Left ventricle myocardium inferior (tissue), 1 donor: ENCODE measurements at places on chromosomes 12 and 14.
A peak's percentile ranks its signal among the peaks of the same experiment; 100 is the strongest.

DNA sequence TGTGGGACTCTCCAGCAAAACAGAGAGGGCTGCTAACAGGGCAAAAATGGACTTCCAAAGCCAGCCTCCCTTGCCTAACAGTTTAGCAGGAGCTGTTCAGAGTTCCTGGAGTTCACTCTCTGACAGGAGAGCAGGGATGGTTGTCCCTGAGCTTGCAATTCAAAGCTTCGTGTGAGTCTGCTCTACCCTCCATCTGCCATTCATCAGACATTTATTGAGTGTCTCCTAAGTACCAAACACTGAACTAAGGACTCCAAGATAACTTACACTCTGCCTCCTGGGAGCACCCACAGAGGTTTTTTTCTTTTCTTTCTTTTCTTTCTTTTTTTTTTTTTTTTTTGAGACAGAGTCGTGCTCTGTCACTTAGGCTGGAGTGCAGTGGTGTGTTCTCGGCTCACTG lies 28.7 kb downstream of the RHOF start:
- H3K4me3 ChIP-seq: no peak overlapping the region
- H3K27me3 ChIP-seq: no peaks in the 10 kb centered on the region
- H3K36me3 ChIP-seq: no peaks in the 10 kb centered on the region
- no peak for DNase-seq
- H3K27ac ChIP-seq: no peak overlapping the region

- H3K27me3 ChIP-seq: peaks cover 48% of the 10 kb centered on the region
- H3K4me3 ChIP-seq: no peak overlapping the region
- H3K4me1 ChIP-seq: no peaks in the 10 kb centered on the region
- no peaks in the 10 kb centered on the region for H3K36me3 ChIP-seq
Observed at GRCh38 chr12:117874842-117875434, 93.9 kb downstream of the KSR2 start.

GRCh38 chr12:47616440-47616839 lies 89.4 kb downstream of the RPAP3 start:
- peaks cover 5% of the 10 kb centered on the region for H3K36me3 ChIP-seq
- H3K27me3 ChIP-seq: no peaks in the 10 kb centered on the region
- H3K27ac ChIP-seq: no peak overlapping the region
- no peak for DNase-seq

GRCh38 chr12:264269-264668 lies 1.6 kb upstream of the SLC6A13 start:
- no peak overlapping the region for H3K27ac ChIP-seq
- peaks cover 10% of the 10 kb centered on the region for H3K27me3 ChIP-seq
- no peak overlapping the region for H3K4me3 ChIP-seq
- H3K4me1 ChIP-seq: peaks cover 25% of the 10 kb centered on the region
- no peaks in the 10 kb centered on the region for H3K36me3 ChIP-seq

DNA sequence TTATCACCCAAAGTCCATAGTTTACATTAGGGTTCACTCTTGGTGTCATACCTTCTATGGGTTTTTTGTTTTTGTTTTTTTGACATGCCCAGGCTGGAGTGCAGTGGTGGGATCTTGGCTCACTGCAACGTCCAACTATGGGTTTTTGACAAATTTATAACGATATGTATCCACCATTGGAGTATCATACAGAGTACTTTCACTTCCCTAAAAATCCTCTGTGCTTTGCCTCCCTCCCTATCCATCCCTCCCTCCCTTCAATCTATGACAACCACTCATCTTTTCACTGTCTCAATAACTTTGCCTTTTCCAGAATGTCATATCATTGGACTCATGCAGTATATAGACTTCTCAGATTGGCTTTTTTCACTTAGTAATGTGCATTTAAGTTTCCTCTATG lies 139.0 kb upstream of the CCDC198 start:
- H3K27me3 ChIP-seq: peaks cover 9% of the 10 kb centered on the region
- no peaks in the 10 kb centered on the region for H3K4me1 ChIP-seq
- no peak overlapping the region for H3K4me3 ChIP-seq
- H3K36me3 ChIP-seq: no peaks in the 10 kb centered on the region

GRCh38 chr12:26119391-26119989 lies 5.3 kb downstream of the BHLHE41 start:
- no peaks in the 10 kb centered on the region for H3K36me3 ChIP-seq
- no peak for DNase-seq
- no peaks in the 10 kb centered on the region for H3K27me3 ChIP-seq
- peaks cover 74% of the 10 kb centered on the region for H3K4me1 ChIP-seq

DNA sequence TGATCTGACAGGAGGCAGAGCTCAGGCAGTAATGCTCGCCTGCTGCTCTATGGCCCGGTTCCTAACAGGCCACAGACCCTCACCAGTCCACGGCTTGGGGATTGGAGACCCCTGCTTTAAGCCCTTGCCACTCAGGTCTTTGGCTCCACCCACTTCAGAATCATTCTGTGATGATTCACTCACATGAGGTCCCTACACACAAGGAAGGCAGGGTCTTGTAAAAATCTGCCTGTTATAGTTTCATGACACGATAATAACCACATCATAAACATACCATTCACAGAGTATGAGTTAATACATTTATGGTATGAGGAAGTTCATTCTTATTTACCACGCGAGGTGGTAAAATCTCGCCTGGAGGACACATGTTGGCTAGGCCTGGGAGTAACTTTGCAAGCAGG lies 29.0 kb upstream of the MAX start:
- H3K27ac ChIP-seq: no peak overlapping the region
- H3K4me1 ChIP-seq: peaks cover 4% of the 10 kb centered on the region
- H3K36me3 ChIP-seq: no peaks in the 10 kb centered on the region

DNA sequence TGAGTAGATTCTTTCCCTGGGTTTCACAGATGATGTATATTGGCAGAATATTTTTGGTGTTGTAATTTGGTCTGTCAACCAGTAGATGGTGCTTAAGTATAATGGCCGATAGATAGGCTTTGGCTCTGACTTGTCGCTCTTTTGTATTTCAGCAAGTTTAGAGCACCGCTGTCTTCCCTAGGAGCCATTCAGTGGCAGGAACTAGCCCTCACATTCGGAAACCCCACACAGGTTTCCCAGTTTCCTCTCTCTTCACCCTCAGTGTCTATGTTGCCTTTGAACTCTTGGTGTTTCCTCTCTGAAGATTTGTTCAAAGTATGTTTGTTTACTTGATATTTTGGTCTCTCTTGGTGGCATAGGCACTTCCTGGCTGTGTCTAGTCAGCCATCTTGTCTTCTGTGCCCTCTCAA lies 102.2 kb downstream of the GPHN start:
- DNase-seq: no peak
- H3K27me3 ChIP-seq: no peaks in the 10 kb centered on the region
- H3K36me3 ChIP-seq: no peaks in the 10 kb centered on the region

GRCh38 chr12:8675591-8676036 lies 13.0 kb upstream of the MFAP5 start:
- no peak for DNase-seq
- H3K27me3 ChIP-seq: no peaks in the 10 kb centered on the region
- H3K4me1 ChIP-seq: peaks cover 4% of the 10 kb centered on the region
- H3K27ac ChIP-seq: no peak overlapping the region

DNA sequence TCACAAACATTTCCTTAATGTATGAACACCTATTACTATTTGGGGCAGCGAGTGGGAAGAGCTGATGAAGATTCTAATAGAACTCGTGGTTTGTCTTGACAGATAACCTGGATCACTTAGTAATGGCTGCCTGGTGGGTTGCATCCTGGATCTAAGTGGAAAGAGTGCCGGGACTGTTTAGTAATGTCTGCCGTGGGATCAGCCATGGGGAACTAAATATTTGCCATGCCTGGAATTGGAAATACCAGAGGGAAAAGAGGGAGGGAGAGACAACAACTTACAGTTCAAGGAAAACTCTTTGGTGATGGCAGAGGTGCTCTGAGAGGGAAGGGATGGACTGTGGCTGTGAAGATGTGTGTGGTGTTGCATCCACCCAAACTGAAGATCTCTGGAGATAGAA lies 21.3 kb upstream of the CCDC63 start:
- DNase-seq: no peak
- no peak overlapping the region for H3K27ac ChIP-seq
- H3K27me3 ChIP-seq: no peaks in the 10 kb centered on the region
- no peaks in the 10 kb centered on the region for H3K36me3 ChIP-seq
- peaks cover 8% of the 10 kb centered on the region for H3K4me1 ChIP-seq

- peaks cover 9% of the 10 kb centered on the region for H3K36me3 ChIP-seq
- peak; percentile 95 for DNase-seq
- peaks cover 49% of the 10 kb centered on the region for H3K4me1 ChIP-seq
- H3K4me3 ChIP-seq: peak within 1 kb of the TSS; percentile 91
Observed at GRCh38 chr12:57546438-57547287, at the start of gene DCTN2. TSS of gene DCTN2 (minus strand) at chr12:57547192. CDS start at chr12:57547063, 129 bp downstream.

DNA sequence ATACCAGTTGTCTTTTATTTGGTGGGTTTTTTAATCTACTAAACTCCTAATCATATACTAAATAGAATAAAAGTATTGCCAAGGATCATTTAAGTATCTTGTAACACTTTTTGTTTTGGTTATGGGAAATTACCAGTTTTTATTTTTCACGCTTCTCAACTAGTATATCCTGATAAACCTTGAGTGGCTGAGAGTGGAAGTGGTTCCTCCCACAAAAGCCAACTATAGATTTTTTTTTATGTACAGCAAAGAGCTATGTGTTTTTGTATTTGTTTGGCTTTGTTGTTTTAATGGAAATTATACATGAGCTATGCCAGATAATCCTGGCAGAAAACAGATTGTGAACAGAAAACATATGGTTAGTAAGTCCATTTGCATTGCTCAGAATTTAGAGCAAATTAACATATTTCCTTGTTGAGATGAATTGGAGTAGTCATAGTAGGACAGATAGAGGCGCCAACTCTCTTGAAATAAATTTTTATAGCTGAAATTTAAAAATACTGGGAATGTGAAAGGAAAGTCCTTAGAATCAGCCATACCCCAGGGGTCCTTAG lies 60.9 kb upstream of the PSMA6 start:
- DNase-seq: no peak
- no peaks in the 10 kb centered on the region for H3K36me3 ChIP-seq
- no peaks in the 10 kb centered on the region for H3K27me3 ChIP-seq

GRCh38 chr12:65779091-65779642 lies 45.1 kb upstream of the HMGA2 start:
- H3K27ac ChIP-seq: no peak overlapping the region
- peaks cover 14% of the 10 kb centered on the region for H3K27me3 ChIP-seq
- no peaks in the 10 kb centered on the region for H3K4me1 ChIP-seq
- H3K4me3 ChIP-seq: no peak overlapping the region
